ENCODE measurements at places on chromosomes 2 and 18.

DNA sequence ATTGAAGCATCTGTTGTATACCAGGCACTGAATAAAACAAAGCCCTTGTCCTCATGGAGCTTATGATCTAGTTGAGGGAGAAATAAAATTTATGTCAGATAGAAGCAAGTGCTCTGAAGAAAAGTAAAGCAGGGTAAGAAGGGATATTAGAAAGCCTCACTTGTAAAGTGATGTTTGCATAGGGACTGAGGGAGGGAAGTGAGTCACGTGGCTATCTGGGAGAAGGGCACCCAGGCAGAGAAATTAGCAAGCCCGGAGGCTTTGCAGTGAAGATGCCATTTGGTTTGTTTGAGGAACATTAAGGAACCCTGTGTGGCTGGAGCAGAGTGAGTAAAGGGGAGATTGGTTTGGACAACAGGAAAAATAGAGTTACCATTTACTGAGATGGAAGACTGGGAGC lies 52.1 kb downstream of the RBBP8 start:
- DNase-seq: no peak

DNA sequence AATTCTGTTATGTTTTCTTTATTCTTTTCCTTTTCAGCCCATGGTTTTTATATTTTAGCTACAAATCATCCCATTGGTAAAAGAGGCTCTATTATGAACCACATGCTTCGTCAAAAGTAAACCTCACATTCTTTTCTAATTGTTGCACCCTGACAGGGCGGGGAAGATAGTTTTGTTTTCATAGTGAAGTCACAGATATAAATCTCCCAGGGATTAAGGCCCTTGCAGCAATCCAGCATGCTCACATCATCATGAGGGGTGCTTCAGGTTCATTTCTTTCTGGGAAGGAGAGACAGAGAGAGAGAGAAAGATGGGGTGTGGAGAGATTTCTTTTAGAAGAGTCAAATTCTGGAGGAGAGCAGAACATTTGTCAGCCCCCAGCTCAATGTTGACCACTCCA lies 124.5 kb upstream of the CDC42EP3 start:
- DNase-seq: no peak

DNA sequence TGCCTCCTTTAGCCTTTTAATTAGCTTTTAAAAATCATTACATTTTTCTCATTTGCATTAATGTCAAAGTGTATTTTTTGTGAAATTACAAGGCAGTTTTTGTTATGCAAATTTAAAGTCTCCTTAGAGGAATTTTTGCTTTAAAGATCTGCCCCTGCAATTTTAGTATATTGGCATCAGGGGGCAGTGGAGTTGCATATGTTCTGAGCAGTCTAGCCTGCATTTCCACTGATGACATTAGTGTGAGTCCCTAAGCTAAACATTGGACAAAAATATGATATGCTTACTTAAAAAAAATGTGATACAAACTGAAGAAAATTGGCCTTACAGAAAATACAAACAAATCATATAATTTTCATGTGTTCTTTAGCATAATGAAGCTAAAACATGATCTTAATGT lies 426.5 kb downstream of the SLC4A3 start:
- DNase-seq: no peak

- DNase-seq: no peak
These were observed 313.8 kb downstream of the RIT2 start for GRCh38 chr18:42801706-42802105.

- DNase-seq: no peak
These were observed 509.9 kb upstream of the VRK2 start for GRCh38 chr2:57536535-57537231.

- no peak for DNase-seq
These were observed 48.4 kb upstream of the BCL2L11 start for GRCh38 chr2:111072220-111072871.

DNA sequence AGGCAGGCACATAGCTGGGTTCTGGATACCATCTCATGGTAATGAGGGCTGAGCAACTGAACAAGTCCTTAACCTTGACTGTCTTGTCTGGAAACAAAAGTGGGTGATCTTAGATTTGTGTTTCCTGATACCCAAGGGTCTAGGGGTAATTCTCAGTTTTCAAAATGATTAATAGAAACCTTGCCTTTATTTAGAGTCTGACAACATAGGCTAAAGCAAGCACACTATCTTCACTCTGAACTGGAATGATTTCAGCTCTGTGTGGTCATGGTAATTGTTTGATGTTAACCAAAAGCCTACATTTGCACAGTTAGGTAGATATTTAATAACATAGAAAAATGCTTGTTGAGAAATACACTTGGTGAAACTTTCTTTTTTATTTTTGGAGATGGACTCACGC lies 6.8 kb upstream of the LAMA3 start:
- no peak for DNase-seq

- DNase-seq: no peak
These were observed 22.0 kb downstream of the AP1S3 start for GRCh38 chr2:223815186-223815883.

- DNase-seq: no peak
These were observed 5.2 kb downstream of the CTDP1 start for GRCh38 chr18:79684787-79685186.

DNA sequence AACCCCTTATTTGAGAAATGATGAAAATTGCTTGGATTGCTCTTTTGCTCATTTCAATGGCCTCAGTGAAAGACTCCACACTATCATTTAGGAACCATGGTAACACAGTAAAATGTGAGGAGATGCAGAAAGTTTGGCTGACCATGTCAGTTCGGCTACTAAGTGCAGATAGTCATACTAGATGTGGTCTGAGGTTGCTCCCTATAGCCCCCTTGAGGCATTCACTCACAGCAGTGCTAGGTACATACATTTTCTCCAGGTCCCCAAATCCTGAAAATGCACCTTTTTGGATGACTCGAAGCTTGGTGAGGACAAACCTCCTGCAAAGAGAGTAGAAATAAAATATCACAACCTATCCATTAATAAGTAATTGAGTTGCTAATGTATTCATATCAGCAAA lies 86.3 kb downstream of the FSHR start:
- no peak for DNase-seq

DNA sequence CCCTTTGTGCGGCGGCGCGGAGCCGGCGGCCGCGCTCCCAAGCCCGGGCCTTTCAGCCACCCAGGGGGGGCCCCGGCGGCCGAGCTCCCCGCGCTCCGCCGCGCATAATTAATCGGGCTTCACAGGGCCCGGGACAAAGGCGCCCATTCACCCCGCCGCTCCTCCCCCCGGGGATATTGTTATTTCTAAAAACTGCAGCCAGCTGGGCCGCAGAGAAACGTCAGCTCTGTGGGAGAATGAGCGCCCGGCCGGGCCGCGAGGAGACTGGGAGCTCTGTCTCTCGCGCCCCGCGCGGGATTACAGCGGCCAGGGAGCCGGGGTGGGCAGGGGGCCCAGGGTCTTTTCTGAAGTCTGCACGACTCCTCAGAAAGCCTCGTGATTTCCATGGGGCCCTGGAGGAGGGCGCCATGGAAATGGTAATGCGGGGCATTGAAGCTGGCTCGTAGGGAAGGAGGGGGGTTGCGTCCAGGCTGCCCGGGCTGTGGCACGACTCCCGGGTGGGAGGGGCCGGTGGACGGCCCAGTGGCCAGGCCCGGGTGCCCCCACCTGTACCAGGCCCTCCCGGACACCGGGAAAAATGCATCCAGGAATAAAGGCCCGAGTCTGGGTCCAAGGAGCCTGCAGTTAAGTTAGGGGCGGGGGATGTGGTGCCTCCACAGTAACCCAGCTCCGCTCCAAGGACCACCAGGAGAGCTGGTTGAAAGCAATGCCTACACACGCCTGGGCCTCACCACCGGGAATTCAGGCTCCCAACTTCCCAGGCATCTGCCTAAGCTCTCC lies 125.3 kb downstream of the ZFP36L2 start:
- DNase-seq: no peak

DNA sequence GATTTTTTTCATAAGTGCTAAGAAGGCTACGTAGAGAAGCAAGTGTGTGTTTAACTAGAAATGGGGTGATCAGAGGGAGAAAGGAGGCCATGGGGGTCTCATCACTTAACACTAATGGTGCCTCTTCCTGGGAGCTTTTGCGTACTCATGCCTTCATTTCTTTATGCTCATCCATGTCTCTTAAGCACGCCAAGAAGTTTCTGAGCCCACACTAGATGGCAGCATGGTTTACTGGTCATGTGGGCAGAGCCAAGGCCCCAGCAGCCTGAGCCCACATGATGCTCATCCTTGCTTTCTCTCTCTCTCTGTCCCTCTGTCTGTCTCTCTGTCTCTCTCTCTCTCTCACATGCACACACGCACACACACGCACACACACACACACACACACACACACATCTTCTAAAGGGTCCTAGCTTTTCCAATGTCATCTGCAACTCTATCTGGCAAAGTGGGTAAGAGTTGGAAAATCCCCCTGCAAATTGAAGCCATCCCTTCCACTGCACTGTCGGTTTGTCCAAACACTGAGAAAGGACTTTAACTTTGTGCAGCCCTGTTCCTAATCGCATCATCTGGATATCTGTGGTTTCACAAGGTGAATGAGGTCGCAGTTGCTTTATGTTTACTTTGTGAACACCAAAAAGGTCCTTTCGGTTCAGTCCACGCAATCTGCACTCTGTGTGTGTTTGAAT lies 137.1 kb upstream of the CCDC68 start:
- DNase-seq: no peak

- no peak for DNase-seq
These were observed 224.8 kb downstream of the SOCS6 start for GRCh38 chr18:70513502-70514171.

DNA sequence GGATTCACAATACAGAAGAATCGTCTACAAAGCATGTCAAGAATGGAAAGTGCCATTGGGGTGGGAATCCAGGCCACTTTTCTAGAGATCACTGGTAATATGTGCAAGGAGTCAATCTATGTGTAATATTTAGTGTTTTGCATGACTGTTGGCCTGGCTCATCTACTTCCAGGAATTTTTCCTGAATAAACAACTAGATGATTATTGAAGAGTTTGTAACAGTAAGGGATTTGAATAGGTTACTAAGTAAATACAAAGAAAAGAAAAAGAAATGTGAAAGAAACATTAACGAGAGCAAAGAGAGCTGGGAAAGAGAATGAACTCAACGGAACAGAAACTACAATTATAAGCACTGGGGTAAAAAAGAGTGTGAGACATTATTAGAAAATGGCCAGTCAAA lies 406.0 kb downstream of the TGIF1 start:
- no peak for DNase-seq

- DNase-seq: no peak
These were observed 36.2 kb upstream of the ACAA2 start for GRCh38 chr18:49849331-49850217.

GRCh38 chr2:3075991-3076340 lies 301.7 kb downstream of the EIPR1 start:
- no peak for DNase-seq

DNA sequence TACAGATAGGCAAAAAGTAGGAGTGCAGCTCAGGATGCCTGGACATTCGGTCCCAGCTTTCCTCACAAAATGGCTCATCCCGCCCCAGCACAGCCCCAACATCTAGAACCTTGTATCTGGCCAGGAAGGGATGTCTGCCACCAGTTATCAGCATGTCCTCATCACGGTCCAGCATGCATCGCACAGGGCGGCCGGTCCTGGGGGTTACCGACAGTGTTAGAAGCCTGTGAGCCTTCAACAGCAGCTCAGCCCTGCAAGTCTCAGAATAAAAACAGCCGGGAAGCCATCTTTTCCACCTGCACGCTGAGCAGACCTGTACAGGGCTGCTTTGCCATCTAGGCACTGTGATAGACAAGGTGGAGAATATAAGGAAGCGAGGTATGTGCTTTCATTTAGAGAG lies 49.2 kb downstream of the XDH start:
- no peak for DNase-seq

DNA sequence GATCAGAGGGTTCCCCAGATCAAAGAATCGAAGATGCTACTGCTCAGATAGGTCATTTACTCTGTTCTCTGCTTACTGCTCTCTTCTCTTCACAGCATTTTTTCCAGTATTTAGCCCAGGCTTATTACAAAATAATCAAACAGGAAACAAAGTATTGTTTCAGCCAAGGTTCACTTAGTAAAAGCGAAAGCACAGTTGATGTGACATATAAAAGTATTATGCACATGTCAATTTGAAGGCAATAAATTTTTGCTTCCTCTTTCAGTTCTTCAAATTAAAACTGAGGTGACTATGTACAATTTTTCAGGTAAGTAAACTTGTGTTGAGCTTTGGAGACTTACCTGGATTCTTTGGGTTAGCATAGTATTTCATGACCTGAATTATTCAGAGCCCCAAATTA lies 262.8 kb upstream of the CHST9 start:
- DNase-seq: no peak

- no peak for DNase-seq
These were observed 22.6 kb downstream of the RAD51AP2 start for GRCh38 chr2:17495590-17495989.

DNA sequence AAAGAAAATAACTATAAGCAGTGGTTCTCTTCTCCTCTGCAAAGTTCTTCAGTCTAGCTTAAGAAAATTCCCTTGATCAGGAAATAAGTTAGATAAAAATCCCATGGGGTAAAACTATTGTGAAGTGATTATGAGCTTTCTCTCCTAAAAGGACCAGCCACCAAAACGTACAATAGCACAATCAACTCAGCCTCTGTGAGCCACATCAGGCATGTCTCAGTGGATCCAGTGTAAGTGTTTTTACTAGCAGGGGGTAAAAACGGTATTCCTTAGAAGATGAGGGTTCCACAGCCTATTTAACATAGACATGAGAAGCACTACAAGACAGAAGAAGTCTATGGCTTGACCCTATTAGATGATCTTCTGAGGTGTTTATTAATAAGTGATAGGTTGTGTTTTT lies 503.2 kb downstream of the PIK3C3 start:
- DNase-seq: no peak

DNA sequence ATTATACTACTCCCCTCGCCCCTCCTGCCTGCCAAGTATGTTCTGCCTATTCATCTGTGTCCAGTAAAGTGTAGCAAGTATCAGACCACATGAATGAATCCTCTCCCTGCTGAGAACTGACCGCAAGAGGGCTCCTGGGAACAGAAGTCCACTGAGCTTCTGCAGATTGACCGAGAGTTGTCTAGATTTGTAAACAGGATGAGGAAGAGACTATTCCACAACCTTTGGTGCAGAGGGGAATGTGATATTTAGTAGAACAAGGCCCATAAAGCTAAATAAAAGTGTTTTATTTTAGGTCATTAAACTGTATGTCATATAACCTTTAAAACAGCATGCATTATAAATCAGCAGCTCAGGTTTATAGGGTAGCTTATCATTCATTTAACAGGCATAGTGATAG lies 377.0 kb downstream of the DCC start:
- DNase-seq: no peak

DNA sequence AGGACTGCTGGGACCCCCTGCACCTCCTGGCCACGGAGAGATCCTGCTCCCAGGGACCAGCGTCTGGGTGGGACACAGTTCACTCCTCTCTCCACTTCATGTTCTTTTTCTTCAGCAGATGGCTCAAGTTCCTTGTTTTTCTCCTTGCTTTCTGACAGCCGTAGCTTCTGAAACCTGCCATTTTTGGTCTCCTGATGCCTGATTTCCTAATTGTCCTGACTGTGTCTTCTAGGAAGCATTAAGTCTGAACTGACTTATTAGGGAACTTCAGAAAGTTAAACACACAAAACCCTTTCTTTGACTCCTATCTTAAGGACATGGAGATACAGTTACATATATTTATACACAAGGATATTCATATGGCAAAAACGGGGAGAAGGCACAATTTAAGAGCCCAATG lies 22.7 kb downstream of the CNNM4 start:
- DNase-seq: no peak

GRCh38 chr2:168075446-168075845 lies 171.9 kb downstream of the STK39 start:
- no peak for DNase-seq

- no peak for DNase-seq
These were observed 224.4 kb upstream of the APCDD1 start for GRCh38 chr18:10230072-10230471.

- DNase-seq: no peak
These were observed 1.4 kb downstream of the ALMS1 start for GRCh38 chr2:73386894-73387636.

Data from activated CD8-positive, alpha-beta memory T cell treated with anti-CD3 and anti-CD28 coated beads for 1 hour (primary cell).